ENCODE measurements at places on chromosomes 3 and 15. TPM values are rescaled to one million over a fixed set of nuclear protein-coding genes. Genes with fewer than 3 reads are reported as not detected.
A peak's percentile ranks its signal among the peaks of the same experiment; 100 is the strongest.

GRCh38 chr3:119856695-119857094 lies 74.8 kb downstream of the NR1I2 start:
- no peak overlapping the region for H3K4me3 ChIP-seq
- no peaks in the 10 kb centered on the region for H3K4me1 ChIP-seq
- H3K27me3 ChIP-seq = no peaks in the 10 kb centered on the region

Gene PAQR9
- total RNA-seq = 0.17 TPM

- H3K27ac ChIP-seq = no peak overlapping the region
- H3K4me1 ChIP-seq = peaks cover 20% of the 10 kb centered on the region
- H3K27me3 ChIP-seq = no peaks in the 10 kb centered on the region
- H3K36me3 ChIP-seq = no peaks in the 10 kb centered on the region
- no peak overlapping the region for H3K4me3 ChIP-seq
- DNase-seq = no peak
Measured at GRCh38 chr3:45020534-45020933, 5.6 kb upstream of the CLEC3B start.

Gene P2RY12
- not detected for total RNA-seq

GRCh38 chr15:68405378-68406250 lies 26.3 kb downstream of the ITGA11 start:
- no peaks in the 10 kb centered on the region for H3K36me3 ChIP-seq
- no peaks in the 10 kb centered on the region for H3K4me1 ChIP-seq
- no peak overlapping the region for H3K27ac ChIP-seq
- no peak for DNase-seq
- peaks cover 19% of the 10 kb centered on the region for H3K27me3 ChIP-seq

- peak within 1 kb of the TSS; percentile 30 for H3K27ac ChIP-seq
- H3K4me1 ChIP-seq = peaks cover 64% of the 10 kb centered on the region
- H3K4me3 ChIP-seq = peak within 1 kb of the TSS; percentile 88
- 0 out of 2 replicates have a peak, but pooled peaks cover 4% of the 10 kb centered on the region for H3K27me3 ChIP-seq
Measured at GRCh38 chr3:21750831-21751391, at the start of gene ZNF385D. Gene ZNF385D, minus strand, starts transcription at chr3:21751210. Its CDS starts 294 bp downstream, at chr3:21750916.

DNA sequence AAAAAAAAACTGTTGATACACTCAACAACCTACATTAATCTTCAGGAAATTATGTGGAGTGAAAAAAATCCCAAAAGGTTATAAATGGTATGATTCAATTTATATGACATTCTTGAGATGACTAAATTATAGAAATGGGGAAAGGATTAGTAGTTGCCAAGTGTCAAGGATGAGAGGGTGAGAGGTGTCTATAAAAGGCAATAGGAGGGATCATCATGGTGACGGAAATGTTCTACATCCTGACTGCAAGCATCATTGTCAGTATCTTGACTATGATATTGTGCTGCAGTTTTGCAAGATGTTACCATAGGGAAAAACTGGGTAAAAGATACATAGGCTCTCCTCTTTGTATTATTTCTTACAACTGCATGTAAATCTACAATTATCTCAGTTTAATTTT lies 125.6 kb downstream of the FRMD5 start:
- H3K4me1 ChIP-seq = peaks cover 15% of the 10 kb centered on the region
- H3K36me3 ChIP-seq = no peaks in the 10 kb centered on the region
- H3K4me3 ChIP-seq = no peak overlapping the region
- no peak overlapping the region for H3K27ac ChIP-seq
- DNase-seq = no peak
- no peaks in the 10 kb centered on the region for H3K27me3 ChIP-seq

DNA sequence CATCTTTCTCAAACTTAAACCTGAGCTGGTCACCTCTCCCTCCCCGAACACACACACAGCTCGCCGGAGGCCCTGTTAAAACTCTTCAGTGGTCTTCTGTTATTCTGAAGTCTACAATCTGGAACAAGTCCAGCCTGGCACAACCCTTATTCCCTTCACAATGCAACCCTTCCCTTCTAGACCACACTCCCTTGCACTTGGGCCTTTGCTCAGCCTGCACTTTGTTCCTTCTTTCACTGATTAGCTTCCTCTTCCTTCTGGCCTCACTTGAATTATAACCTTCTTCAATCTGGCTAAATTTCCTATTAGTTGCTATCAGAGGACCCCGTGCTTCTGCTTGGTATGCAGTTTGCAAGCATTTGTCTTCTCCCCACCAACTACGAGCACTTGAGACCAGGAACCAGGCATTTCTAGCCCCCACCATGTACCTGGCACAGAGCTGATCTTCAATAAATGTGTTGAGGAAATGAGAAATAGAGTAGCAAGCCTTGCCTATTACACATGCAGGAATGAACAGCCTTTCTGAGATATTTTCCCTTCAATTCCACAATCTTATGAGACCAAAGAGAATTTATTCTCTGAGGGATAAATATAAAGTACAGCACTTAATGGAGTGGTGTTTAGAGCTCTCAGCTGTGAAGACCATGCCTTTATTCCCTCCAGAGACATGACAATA lies 663.1 kb upstream of the ADAMTS9 start:
- H3K4me3 ChIP-seq = no peak overlapping the region
- no peaks in the 10 kb centered on the region for H3K36me3 ChIP-seq
- DNase-seq = no peak
- peaks cover 2% of the 10 kb centered on the region for H3K27me3 ChIP-seq
- H3K27ac ChIP-seq = no peak overlapping the region
- peaks cover 24% of the 10 kb centered on the region for H3K4me1 ChIP-seq

DNA sequence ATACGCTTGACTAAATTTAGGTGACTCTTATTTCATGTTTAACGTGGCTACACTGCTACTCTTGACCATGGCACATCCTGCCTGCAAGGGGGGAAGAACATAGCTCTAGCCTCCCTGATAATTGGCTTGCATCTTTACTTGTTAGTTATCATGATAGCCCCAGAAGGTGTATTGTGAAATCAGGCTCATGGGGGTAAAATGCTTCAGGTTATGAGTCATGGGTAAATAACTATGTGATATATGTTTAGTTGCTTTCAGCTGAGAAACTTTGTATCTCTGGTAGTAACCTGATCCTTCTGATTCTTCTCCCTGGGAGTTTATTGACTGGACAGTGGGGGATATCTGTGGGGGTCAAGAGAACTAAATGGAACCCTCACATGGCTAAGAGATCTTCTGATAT lies 660.8 kb upstream of the UBE2E2 start:
- no peak overlapping the region for H3K27ac ChIP-seq
- H3K4me3 ChIP-seq = no peak overlapping the region
- DNase-seq = no peak
- H3K36me3 ChIP-seq = no peaks in the 10 kb centered on the region
- no peaks in the 10 kb centered on the region for H3K27me3 ChIP-seq

DNA sequence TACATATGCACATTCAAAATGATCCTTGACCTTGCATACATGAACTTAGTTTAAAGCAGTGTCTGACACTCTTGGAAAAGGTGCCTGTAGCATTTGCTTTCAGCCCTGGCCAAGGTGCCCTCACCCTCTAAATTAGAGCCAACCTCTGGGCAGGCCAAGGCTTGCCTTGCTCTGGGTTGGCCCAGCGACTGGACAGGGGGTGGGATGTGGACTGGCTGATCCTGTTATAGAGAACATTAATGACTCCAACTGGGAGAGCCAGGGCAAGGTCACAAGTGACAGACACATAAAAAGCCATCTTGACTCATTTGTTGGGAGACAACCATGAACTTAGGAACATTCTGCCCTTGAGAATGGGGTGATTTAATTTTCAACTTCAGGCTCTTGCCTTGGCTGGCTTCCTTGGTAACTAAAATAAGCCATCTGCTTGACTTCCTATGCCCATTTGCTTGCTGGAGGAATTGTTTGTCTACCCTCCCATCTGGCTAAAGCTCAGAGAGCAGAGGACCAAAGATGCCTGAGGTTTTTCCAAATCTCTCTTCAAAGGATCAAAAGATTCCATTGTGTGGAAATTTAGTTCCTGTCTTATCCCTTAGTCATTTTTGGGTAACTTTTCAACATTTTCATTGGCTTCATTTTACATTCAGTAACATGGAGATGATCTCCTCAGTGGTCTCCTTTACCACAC lies 403.7 kb downstream of the SOX2 start:
- H3K4me3 ChIP-seq = no peak overlapping the region
- no peaks in the 10 kb centered on the region for H3K27me3 ChIP-seq
- peaks cover 3% of the 10 kb centered on the region for H3K36me3 ChIP-seq
- no peak for DNase-seq
- H3K4me1 ChIP-seq = no peaks in the 10 kb centered on the region

Gene TRH
- total RNA-seq = not detected

DNA sequence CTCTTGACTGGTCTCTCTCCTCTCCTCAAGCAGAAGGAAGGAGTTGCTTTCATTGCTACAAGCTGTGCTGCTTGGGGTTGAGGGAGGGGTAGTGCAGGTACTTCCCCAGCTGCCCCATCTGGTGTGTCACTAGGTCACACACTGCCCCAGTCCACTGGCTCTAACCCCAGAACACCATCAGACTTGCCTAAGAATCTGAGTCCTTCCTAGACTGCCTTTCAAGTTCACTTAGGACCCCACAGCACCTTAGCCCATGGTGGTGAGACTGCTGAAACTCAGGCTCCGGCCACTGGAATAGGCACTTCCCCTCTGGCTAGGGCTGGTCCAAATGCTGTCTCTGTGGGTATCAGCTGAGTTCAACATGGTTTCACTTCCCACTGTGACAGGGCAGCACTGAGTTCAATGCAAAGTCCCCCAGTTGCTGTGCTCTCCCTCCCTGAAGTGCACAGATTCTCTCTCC lies 279.7 kb upstream of the GOLGA6L4 start:
- no peak overlapping the region for H3K27ac ChIP-seq
- H3K4me1 ChIP-seq = no peaks in the 10 kb centered on the region
- 0 out of 2 replicates have a peak, but pooled peaks cover 4% of the 10 kb centered on the region for H3K36me3 ChIP-seq
- no peak overlapping the region for H3K4me3 ChIP-seq

GRCh38 chr3:128317101-128317697 lies 149.5 kb downstream of the DNAJB8 start:
- no peak overlapping the region for H3K4me3 ChIP-seq
- H3K27ac ChIP-seq = no peak overlapping the region
- DNase-seq = no peak
- no peaks in the 10 kb centered on the region for H3K4me1 ChIP-seq
- H3K36me3 ChIP-seq = no peaks in the 10 kb centered on the region

GRCh38 chr15:68672781-68673205 lies 94.0 kb downstream of the CORO2B start:
- no peak overlapping the region for H3K27ac ChIP-seq
- H3K27me3 ChIP-seq = no peaks in the 10 kb centered on the region
- no peak for DNase-seq
- H3K36me3 ChIP-seq = no peaks in the 10 kb centered on the region
- H3K4me1 ChIP-seq = peaks cover 13% of the 10 kb centered on the region
- H3K4me3 ChIP-seq = no peak overlapping the region

DNA sequence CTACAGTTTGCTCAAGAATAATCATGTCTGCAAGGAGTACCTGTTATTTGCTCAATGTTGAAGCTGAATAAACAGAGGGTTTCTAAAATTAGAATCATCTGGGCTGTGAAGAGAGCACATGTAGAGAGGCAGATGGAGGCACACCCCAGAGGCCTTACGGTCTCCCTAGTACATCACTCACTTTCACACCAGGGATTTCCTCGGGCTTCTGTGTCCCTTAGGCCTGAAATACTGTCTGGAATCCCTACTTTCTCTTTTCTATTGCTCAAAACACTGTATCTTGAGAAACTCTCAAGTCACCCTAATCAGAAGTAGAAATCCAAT lies 473.7 kb upstream of the ROBO2 start:
- H3K36me3 ChIP-seq = no peaks in the 10 kb centered on the region
- DNase-seq = no peak
- no peak overlapping the region for H3K27ac ChIP-seq
- no peaks in the 10 kb centered on the region for H3K27me3 ChIP-seq

DNA sequence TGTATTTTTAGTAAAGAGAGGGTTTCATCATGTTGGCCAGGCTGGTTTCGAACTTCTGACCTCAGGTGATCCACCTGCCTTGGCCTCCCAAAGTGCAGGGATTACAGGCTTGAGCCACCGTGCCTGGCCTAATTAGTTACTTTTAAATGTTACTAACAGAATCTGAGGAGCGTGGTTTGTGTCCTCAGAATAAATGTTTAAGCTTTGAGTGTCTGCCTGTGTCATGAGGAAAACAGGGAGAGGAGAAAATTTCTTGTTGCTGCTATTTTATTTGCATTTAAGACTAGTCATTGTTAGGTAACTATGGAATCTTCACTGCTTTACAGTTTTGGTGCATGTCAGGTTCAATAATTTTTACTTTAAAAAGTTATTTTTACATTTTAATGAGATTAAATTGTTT lies 68.8 kb downstream of the TCF12 start:
- H3K4me1 ChIP-seq = peaks cover 79% of the 10 kb centered on the region

DNA sequence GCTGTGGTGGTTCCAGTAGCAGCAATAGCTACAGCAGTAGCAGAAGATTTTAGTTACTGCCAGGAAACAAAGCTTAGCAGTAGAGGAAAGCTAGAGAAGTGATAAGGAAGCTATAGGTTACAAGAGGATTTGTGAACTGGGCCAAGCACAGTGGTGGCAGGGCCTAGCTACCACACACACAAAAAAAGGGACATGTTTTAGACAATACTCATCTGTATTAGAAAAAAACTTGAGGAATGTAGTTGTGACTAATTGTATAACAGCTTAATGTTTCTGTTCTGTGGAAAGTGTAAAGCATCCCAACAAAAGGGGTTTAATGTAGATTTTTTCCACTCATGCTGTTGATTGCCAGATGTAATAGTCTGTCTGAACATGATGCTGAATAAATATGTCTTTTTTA lies 29.9 kb upstream of the PFN2 start:
- H3K36me3 ChIP-seq = peaks cover 2% of the 10 kb centered on the region
- H3K4me1 ChIP-seq = peaks cover 25% of the 10 kb centered on the region
- no peaks in the 10 kb centered on the region for H3K27me3 ChIP-seq
- peak; percentile 26 for DNase-seq
- H3K27ac ChIP-seq = peak overlapping the region; percentile 62
- no peak overlapping the region for H3K4me3 ChIP-seq

- H3K4me1 ChIP-seq = no peaks in the 10 kb centered on the region
- H3K4me3 ChIP-seq = no peak overlapping the region
- no peaks in the 10 kb centered on the region for H3K27me3 ChIP-seq
- H3K27ac ChIP-seq = no peak overlapping the region
- DNase-seq = no peak
- peaks cover 19% of the 10 kb centered on the region for H3K36me3 ChIP-seq
Measured at GRCh38 chr3:161275919-161276318, 54.8 kb downstream of the NMD3 start.

Gene AHSG
- not detected for total RNA-seq

Gene PLAAT1
- total RNA-seq = not detected

- no peak overlapping the region for H3K4me3 ChIP-seq
- peak; percentile 49 for DNase-seq
- H3K27ac ChIP-seq = no peak overlapping the region
- H3K4me1 ChIP-seq = no peaks in the 10 kb centered on the region
Measured at GRCh38 chr3:168847291-168847883, 751.7 kb upstream of the GOLIM4 start.

DNA sequence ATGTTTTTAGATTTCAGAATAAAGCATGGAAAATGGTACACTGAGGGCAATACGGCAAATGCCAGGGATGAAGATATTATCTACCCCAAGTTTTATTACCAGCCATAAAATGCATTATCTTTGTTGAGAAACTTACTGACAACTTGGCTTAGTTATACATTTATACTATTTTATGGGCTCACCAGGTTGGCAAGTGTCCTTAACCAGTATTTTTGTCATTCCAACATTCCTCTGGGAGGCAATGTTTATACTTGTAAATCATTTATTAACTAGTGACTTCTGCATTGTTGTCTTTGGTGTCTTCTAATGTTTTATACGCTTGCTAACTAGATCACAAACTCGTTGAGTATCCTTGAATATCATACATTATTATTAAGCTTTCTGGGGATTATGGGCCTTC lies 18.0 kb upstream of the ADGRG7 start:
- peaks cover 8% of the 10 kb centered on the region for H3K4me1 ChIP-seq
- H3K36me3 ChIP-seq = no peaks in the 10 kb centered on the region
- no peak overlapping the region for H3K27ac ChIP-seq
- no peak overlapping the region for H3K4me3 ChIP-seq

GRCh38 chr15:97598353-97598798 lies 362.1 kb upstream of the ARRDC4 start:
- H3K4me3 ChIP-seq = no peak overlapping the region
- no peak for DNase-seq
- H3K4me1 ChIP-seq = no peaks in the 10 kb centered on the region

Gene PRKAR2A
- total RNA-seq = 75.9 TPM

All from HFFc6 (cell line).